ENCODE measurements at places on chromosomes 5 and 9.

DNA sequence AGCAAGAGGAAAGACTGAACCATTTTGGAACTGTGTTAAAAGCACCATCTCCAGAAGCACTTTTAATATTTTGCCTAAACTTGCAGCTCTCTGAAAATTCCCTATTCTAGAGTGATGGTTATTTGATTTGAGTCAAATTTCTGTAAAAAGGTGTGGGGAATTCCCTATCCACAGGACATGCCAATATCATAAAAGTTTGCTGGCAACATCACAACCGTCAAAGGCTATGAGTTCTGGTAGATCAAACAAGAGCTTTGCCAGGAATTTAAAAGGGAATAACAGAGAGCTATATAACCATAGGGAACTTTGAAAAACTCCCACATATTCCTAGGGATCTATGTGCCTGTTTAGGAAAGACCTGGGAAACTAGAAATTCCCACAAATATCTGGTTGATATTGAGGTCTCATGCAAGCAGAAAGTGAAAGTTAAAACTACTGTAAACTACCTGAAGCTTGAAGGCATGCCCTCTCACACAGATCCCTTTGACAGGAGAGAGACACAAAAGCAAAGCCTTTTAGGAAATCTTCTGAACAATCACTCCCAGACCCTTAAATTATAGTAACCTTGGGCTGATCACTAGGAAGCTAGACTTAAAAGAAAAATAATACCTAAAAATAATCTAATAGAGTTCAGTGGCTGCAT, 549.9 kb downstream of the ANXA1 start:
- DNase-seq, result no peak

DNA sequence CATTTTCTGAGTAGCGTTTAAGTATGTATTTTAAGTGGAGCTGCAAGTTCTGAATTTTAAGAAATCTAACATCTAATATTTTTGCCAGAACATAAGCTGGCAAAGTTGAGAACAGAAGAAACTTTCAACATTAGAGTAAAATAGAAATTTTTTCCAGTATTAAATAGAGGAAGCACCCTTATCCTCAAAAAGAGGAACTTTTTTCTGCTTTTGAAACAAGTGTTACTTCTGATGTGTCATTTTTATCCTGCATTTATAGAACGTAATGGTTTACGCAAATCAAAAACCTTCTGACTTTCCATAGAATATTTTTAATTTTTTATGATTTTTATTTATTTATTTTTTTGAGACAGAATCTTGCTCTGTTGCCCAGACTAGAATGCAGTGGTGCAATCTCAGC, 21.8 kb downstream of the ZBED3 start:
- no peak for DNase-seq

GRCh38 chr9:129702589-129703520, 37.4 kb downstream of the PRRX2 start:
- DNase-seq, result peak; percentile 31

DNA sequence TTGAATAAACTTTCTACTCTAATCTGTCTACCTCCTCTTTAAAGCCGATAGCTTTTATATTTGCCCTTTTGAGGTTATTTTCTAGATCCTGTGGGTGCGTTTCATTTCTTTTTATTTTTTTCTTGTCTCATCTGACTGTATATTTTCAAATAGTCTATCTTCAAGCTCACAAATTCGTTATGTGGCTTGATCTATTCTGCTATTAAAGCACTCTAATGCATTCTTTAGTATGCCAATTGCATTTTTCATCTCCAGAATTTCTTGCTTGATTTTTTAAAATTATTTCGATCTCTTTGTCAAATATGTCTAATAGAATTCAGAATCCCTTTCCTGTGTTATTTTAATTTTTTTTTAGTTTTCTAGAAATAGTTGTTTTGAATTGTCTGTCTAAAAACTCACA, 172.4 kb downstream of the CYLC2 start:
- no peak for DNase-seq

DNA sequence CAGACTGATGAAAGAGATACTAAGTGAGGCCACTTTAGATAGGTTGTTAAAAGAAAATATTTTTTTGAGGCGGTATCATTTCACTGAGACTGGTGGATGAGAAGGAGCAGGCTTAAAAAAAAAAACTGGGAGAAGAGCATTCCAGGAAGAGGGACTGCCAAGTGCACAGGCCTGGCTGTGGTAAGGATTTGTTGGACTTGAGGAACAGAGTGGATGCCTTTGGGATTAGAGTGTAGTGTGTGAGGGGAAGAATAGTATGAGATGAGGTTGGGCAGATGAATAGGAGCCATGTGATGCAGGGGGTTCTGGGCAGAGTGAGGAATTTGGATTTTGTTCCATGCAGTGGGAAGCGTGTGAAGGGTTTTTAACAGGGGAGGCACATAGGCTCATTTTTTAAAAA, 57.9 kb downstream of the PBX3 start:
- no peak for DNase-seq

DNA sequence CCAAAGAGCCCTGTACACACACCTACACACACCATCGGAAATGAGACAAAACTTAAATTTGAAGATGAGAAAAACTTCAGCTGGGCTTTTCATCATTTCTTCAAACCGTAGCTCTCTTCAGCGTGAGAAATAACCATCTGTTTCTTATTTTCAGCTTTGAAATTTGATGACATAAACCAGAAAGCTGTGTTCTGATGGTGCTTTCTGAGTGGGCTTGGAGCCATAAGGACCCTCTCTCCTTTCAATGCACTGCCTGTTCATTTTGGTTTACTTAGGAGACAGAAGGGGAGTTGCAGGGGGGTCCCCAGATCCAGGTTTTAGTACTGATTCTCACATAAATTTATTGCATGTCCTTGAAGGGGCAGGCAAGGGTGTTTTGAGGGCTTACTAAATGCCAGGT, 9.5 kb downstream of the FBXO10 start:
- no peak for DNase-seq
